GM23248 (cell line): ENCODE measurements at places on chromosomes 2 and 18. TPM values are rescaled to one million over a fixed set of nuclear protein-coding genes. Genes with fewer than 3 reads are reported as not detected.

- peak; percentile 86 for DNase-seq
Measured at GRCh38 chr2:32946314-32947075, at the start of gene LTBP1. Gene LTBP1 (plus strand): TSS chr2:32946953. CDS start chr2:32947325, 372 bp downstream.

DNA sequence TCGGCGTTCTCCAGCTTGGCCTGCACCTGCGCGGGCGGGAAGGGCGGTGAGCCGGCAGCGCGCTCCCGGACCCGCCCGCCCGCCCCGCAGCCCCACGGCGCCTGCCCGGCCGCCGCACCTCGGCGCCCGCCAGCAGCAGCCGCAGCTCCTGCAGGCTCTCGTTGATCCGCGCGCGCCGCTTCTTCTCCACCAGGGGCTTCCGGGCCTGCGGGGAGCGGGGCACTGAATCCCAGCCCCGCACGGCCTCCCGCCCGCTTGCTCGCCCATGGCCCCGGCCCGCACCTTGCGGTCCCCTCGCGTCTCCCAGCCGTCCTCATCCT is 335 bp downstream of the HES6 start:
- DNase-seq: peak; percentile 46

DNA sequence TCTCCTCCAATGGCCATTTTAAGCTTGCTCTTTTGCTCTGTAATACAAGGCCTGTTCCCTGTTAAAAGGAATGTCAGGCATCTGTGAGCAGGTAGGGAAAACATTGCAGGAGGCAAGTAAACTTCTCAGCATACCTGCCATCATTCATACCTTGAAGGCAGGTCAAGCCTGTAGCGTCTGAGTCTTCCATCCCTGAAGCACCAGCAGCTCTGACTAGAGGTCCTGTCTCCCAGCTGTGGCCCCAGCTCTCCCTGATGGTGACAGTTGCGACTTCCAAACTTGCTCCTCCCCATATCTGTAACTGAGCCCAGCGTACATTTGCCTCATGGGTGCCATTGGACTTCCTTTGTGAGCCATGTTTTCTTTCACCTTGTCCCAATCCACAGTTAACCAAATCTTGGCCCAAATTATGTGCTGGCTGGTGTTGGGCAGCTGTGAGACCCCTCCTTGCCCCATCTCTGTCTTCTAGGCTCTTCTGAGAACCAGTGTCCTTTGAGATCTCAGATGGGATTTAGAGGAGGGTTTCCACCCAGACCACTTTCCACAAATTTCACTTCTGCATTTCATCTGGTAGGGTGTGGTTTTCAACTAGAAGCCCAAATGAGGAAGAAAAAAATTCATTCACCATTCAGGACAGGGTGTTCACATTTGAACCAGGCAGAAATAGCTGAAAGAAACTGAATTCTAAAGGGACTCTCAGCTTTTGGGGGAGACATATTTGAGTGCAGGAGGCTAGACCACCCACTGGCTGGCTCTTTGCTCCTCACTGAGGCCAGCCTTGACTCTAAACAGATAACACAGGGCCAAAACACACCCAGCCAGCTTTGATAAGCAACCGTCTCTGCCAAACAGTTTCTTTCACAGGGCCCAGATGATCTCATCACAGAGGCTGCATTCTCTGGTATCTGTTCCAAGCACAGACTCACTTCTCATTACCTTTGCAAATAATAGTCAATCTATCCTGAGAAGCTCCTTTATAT is 66.4 kb upstream of the MSH2 start:
- DNase-seq: peak; percentile 30

NCKAP5 gene
- 0.65 and 1.5 TPM in 2 replicates for total RNA-seq

GRCh38 chr18:53093636-53094035 is 753.6 kb downstream of the DCC start:
- DNase-seq: no peak

KCNJ13 gene
- total RNA-seq: not detected in 2 replicates

DNA sequence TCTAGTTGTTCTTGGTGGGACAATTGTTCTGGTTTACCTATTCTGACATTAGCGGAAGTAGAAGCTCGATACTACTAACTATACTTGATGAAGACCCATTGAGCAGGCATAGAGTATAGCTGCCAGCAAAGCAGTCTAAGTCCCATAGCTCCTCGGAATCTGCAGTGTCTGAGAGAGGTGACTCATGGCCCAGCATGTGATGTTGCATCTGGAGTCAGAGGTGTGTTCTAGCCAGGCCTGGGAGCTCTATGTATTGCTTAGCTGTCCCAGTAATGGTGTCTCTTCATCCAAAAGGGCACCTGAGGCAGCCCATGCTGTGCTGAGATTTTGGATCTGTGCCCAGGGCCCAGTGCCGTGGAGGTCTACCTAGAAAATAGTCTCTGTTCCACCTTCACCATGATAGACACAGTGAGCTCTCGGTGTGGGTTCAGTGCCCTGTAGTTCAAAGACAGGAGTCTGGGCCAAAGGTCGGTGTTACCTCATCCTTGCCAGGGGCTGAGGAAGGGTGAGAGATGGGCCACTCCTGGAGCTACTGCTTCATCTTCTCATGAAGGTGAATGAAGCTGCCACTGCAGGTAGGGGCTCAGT is 47.3 kb downstream of the MEX3C start:
- peak; percentile 83 for DNase-seq

GRCh38 chr2:206079699-206080465 is 6.1 kb downstream of the INO80D start:
- DNase-seq: no peak

DNA sequence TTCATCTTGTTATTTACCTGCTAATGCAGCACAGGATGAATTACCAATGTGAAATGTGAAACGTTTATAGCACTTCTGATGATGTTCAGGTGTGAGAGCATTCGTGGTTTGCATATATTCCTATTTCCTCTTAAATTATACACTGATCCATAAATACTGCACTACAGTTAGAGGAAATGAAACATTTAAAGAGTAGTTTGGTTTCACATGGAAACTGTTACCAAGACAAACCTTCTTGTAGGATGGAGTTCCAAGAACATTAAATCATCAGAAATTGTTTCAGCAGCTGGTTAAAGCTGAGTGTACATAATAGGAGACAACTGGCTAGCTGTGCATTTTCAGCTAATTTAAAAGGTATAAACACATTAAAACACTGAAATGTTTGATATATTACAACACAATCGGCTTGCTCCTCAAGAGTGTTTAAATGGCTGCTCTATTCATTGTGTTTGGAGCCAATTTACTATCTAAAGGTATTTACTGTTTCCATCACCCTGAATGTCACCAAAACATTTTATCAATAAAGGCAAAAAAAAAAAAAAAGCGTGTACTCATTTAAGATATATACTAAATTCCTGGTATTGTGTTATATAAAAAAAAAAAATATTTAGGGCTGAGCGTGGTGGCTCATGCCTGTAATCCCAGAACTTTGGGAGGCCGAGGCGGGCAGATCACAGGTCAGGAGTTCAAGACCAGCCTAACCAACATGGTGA is 100.6 kb downstream of the DYM start:
- DNase-seq: peak; percentile 89

AMMECR1L gene
- total RNA-seq: 19.0 and 20.9 TPM in 2 replicates

ZAP70 gene
- total RNA-seq: not detected in 2 replicates

DNA sequence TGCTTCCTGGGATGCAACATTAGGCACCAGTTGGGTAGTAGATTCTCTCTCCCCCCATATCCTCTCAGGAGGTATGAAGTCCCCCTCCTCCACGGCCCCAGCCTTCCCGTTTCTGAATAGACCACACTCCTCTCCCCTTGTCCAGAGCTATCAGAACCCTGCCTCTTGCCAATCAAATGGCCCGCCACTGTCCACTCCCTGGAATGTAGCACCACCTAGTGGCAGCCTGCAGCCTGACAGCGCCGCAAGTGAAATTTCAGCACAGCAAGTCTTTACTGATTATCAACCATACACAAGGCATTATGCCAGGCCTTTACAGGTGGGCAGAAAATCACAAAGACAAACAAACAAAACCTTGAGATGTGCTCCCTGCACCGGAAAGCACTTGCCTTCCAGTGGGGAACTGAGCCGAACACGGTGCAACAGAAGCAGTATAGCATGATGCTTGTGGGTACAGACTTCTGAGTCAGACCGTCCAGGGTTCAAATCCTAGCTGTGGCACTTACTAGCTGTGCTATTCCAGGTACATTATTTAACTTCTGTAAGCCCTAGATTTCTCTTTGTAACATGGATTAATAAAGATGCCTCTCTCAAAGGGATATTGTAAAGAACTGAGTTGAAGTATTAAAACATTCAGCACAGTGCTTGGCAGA is 174.0 kb downstream of the SMAD2 start:
- DNase-seq: peak; percentile 58

DNA sequence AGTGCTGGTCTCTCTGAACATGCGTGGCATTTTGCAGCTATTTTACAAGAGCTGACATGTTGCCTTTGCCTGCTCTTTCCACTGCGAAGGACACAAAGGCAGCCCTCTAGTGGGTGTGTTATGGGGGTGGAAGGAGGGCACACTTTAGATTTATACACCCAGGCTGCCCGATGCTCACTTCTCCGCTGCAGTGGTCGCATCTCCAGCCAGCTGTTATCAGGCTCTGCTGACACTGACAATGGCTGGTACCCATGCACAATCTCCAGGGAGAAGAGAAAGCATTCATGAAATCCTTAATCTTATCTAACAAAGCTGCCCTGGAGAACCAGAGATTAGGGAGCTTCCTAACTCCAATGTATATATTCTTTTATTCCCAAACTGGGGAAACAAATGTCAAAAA is 113.5 kb downstream of the EPHA4 start:
- no peak for DNase-seq

DNA sequence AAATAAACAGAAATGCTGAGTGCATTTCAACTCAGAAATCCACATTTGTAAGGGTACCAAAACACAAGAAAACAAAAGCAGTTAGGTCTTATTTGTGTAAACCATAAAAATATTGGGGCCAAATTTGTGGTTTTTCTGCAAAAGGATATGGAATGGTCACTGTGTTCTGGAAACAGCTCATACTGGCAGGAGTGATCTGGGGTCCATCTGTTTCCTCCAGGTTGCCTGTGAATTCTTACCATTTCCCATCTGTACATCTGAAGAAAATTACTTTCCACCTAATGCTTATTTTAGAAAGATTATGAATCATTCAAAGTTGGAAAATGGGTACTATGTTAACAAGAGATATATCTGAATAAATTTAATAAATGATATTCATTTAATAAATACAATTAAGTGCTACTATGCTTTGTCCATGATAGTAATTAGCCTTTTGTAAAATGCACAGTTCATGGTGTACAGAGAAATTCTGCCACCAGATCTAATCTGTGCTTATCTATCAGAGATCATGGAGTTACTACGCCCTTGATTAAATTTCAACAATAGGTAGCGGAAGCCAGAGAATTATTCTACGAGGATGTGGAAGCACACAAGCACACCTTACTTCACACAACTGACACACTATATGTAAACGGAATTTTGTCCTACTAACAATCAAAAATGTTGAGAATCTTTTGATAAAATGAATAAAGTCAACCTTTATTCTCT is 10.9 kb downstream of the ALS2 start:
- no peak for DNase-seq

- no peak for DNase-seq
Measured at GRCh38 chr2:118939994-118940393, 2.0 kb upstream of the MARCO start.

DNA sequence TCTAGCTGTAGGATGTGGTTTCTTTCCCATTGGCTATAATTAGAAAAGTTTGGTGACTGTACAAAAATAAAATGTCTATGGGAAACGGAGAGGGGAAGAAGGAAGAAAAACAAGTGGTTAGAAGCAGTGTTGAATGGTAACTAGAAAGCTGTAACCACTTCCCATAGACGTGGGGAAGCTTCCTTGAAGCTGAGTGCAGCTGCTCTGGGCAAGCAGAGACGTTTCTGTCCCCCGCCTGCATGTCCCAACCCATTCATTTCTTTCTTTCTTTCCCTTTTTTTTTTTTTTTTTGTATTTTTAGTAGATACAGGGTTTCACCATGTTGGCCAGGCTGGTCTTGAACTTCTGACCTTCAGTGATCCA is 367.8 kb upstream of the HS6ST1 start:
- no peak for DNase-seq

DNA sequence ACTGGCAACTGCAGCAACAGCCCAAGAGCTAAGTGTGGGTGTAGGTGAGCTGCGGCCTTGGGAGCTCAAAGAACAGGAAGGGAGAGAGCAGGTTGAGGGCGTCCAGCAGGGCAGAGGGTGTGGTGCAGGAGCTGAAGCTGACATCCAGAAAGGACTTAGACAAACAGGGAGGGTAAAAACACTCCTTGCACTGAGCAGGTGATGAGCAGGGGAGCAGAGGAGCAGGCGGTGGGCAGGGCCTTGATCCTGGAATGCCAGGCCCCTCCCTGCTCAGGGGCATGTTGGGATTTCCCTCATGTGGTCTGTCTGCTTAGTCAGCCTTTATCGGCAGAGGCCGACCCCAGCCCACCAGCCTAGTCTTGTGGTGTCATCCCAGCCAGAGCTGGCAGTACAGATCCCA is 63.6 kb downstream of the VSNL1 start:
- DNase-seq: no peak

GRCh38 chr2:86704459-86704971 is 15.6 kb upstream of the RMND5A start:
- DNase-seq: peak; percentile 86

TSPYL6 gene
- not detected in 2 replicates for total RNA-seq

DNA sequence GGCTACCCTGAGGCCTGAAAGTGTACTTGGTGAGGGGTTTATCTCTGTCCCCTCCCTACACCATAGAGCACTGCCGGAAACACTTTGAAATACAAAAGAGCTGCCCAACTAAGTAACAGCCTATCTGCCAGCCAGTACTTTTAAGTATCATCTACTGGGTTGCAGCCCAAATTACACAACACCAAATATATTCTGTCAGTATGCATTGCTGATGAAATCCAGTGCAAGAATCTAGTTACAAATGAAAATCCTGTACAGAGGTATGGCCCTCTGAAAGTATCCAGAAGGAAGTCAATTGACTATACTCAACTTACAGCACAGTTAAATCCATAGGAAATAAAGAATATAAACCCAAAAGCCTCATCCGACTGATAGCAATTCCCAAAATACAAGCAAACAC is 280.8 kb downstream of the CCDC85A start:
- peak; percentile 61 for DNase-seq

GRCh38 chr2:218257390-218257981 is 3.3 kb upstream of the GPBAR1 start:
- peak; percentile 49 for DNase-seq

GRCh38 chr2:187034434-187034833 is 185.5 kb upstream of the ZSWIM2 start:
- no peak for DNase-seq

DNA sequence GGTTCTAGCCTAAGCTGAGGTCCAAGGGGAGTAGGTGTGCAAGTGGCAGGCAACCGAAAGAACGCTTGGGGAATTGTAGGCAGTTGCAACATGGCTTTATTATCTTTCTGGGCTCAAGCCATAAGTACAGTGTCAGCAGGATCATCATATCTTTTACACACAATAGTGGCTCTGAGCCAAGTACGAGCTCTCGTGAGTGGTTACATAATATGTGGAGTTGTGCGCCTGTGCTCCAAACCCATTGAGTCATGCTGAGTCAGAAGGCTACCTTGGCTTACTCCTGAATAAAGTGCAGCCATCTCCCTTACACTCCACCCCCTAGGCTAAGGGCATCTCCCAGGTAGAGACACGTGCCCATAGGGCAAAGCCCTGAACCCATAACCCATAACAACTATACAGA is 233.9 kb downstream of the SATB2 start:
- peak; percentile 13 for DNase-seq
